ENCODE measurements at places on chromosomes 3 and 15.

DNA sequence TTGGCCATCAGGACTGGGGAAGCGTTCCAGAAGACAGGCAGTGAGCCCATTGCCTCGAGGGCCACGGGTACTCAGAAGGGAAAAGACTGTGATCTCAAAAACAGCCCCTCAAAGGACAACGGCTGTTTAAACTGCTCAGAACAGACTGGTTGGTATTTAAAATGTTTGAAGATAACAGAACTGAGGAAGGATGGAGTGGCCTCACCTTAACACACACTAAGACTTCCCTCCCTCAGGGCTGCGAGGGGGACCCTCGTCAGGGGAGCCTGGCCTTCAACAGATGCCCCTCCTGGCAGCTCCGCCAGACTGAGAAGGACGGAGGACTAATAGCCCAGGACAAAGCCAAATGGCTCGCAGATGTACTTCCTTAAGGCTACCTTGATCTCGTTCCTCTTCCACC lies 2.6 kb downstream of the STIMATE start:
- DNase-seq: no peak

GRCh38 chr15:42954291-42954690 lies 33.7 kb upstream of the TTBK2 start:
- DNase-seq: no peak

DNA sequence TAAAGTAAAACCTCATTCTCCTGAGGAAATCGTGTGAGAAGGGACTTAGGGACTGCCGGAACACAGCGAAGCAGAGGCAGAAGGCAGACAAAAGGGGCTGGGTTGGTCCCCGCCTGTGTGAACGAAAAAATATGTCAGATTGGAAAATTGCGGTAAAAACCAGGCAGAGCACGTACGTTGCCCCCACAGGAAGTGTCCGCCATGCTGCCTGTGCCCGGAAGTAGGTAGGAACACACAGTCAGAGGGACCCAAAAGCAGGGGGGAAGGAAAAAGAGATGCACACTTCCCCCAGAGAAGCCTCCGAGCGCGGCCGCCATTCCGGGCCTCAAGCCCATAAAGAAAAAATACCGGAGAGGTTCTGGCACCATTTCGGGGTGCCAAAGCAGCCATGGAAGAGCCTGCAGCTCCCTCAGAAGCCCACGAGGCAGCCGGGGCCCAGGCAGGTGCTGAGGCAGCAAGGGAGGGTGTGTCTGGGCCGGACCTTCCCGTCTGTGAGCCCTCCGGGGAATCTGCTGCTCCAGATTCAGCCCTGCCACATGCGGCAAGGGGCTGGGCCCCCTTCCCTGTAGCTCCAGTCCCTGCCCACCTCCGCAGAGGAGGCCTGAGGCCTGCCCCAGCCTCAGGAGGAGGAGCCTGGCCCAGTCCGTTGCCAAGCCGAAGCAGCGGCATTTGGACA lies at the start of gene MKRN3:
TSS of gene MKRN3 (plus strand) at position 280 of the 676 bp plus-strand sequence. CDS start at position 389, 109 bp downstream.
- no peak for DNase-seq

DNA sequence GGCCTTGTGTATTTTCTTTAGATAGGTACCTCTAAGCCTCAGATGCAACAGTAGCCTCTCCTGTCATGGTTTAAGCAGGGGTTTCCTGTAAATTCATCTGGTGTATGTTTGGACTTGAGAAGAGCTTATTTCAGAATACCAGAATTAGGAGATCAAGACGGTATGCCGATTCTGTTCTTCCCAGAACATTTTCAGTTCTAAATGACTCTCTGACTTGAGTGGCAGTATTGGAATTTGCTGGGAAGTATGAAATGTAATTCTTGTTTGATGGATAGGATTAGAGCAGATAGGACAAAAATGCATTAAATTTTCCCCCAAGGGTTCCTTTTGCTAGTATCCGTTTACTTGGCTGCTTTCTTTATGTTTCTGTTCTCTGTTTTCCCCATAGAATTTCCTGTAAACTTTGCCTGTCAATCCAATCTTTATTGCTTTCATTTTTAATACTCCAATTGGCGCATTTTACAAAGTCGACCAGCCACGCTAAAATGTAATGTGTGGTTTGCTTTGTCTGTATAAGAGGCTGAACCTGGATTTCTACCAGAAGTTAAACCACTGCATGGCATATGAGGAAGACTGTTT lies 612.2 kb downstream of the RBMS3 start:
- DNase-seq: no peak

- no peak for DNase-seq
These were observed 82.9 kb upstream of the BOC start for GRCh38 chr3:113128386-113129015.

- no peak for DNase-seq
These were observed 287.6 kb downstream of the DIPK2A start for GRCh38 chr3:144259267-144259666.

DNA sequence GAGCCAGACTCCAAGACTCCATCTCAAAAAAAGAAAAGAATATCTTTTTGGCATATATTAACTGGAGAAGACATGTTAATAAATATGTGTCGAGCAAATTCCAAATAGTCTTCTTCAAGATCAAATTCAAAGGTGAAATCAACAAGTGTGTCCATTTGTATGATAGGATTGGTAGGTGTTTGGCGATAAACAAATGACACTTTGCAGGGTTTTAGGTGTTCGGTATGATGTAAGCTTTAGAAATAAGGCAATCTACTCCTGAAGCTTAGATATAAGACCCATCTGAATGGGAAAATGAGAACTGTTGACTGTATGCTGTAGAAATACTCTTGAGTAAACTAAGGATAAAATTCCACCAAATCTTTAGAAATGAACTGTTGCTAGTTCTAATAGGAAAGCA lies 75.8 kb upstream of the FNDC3B start:
- no peak for DNase-seq

DNA sequence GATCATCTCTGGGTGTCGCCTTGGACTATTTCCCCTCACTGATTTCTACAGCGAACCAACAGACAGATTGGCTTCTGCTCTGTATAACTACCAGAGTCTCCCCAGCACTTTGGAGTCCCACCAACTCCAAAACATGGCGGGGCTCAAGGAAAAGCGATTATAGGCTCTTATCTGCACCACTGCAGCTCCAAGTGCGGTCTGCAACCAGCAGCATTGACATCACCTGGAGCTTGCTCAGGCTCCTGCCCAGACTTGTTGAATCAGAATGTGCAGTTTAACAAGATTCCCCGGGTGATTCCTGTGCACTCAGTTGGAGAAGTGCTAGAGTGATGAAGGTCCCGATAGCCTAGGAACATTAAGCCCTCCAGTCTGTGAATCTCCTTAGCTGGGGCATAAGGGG lies 9.0 kb downstream of the CCK start:
- DNase-seq: no peak

DNA sequence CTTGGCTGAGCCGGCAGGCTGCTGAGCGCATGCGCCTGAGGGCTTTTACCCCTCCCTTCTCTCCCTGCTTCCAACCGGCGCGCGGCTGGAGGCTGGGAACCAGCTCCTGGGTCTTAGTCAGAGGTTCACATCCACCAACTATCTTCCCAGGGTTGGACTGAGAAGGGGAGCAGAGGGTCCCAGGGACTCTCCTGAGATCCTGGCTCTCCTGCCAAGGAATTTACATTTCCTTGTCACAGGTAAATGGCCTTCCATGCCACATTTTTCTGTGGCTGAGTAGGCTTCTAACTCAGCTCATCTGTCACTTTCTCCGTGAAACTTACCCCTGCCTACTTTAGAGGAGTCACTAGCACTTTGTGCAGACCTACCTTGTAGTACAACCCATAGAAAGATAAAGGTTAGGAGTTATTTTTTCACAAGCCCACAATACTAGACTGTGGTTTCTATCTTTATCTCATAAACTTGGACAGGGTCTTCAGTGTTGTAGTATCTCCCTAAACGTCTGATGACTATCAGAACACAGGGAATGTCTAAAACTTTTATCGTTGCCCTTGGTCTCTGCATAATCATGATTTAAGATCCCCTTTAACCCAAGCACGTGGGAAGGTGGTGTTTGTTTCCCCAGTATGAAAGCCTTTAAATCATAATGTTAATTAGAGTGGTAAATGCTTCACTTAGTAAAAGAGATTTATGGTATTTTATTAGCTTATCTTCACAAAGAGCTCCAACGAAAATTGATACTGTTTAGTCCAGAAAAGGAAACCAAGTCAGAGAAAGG lies 638 bp upstream of the TBC1D5 start:
- DNase-seq: no peak

DNA sequence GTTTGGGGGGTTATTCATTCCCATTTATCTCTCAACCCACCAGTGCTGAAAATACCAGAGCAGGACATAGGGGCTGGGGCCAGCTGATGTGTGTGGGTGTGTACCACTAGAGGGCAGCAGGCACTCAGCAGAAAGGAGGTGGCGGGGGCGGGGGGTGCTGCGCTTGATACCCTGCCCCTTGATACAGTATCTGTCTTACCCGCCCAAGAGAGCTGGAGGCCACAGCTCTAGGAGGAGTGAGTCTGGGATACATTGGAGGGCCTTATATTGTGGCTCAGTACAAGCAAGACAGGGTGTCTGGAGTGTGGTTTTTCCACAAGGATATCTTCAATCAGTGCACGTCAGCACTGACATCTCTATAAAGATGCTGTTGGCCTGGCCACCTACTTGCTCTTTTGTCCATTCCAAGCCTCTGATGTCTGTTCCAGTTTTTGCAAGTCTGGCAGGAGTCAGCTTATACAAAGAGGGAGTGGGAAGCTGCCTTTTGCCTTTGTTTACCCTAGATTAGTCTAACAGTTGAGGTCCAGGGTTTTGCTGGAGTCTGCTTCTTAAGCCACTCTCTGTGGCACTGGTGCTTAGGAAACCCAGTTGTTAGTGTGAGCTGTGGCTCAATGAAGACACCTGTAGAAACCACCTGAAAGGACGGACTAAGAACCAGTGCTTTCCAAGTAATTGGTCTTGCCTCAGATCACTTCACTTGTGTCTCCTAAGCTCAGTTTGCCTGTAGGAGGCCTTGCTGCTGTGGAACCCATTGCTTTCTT lies 1.5 kb upstream of the RBM15B start:
- peak; percentile 52 for DNase-seq

- DNase-seq: no peak
These were observed 6.0 kb downstream of the CCDC174 start for GRCh38 chr3:14657579-14657978.

- DNase-seq: no peak
These were observed 96.3 kb downstream of the TPRG1 start for GRCh38 chr3:189267981-189268613.

GRCh38 chr3:188711881-188712247 lies 459.9 kb upstream of the TPRG1 start:
- DNase-seq: no peak

DNA sequence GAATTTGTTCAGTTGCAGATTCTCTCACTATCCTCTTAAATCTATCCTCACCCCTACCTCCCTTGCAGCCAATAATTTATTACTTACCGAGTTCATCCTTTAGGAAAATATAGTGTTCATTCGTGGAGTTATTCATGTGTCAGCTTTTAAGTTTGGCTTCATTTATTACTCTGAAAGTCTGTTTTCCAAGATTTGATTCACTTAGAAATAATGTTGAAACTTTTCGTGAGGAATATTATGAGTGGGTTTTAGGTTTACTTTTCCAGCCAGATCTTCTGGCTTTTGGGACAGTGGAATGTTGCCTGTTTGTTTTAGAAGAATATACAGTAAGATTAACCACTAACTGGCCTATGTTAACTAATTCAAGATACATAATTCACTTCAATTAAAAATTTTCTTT lies 161.0 kb upstream of the CGNL1 start:
- no peak for DNase-seq

- DNase-seq: no peak
These were observed 4.6 kb downstream of the P2RY1 start for GRCh38 chr3:152839511-152839910.

GRCh38 chr15:27865323-27865922 lies 233.7 kb downstream of the OCA2 start:
- DNase-seq: no peak

GRCh38 chr3:151817473-151817872 lies 3.6 kb downstream of the AADAC start:
- no peak for DNase-seq

GRCh38 chr3:112175037-112175436 lies 42.0 kb upstream of the GCSAM start:
- DNase-seq: no peak

GRCh38 chr3:3127432-3128010 lies 781 bp downstream of the TRNT1 start:
- no peak for DNase-seq

DNA sequence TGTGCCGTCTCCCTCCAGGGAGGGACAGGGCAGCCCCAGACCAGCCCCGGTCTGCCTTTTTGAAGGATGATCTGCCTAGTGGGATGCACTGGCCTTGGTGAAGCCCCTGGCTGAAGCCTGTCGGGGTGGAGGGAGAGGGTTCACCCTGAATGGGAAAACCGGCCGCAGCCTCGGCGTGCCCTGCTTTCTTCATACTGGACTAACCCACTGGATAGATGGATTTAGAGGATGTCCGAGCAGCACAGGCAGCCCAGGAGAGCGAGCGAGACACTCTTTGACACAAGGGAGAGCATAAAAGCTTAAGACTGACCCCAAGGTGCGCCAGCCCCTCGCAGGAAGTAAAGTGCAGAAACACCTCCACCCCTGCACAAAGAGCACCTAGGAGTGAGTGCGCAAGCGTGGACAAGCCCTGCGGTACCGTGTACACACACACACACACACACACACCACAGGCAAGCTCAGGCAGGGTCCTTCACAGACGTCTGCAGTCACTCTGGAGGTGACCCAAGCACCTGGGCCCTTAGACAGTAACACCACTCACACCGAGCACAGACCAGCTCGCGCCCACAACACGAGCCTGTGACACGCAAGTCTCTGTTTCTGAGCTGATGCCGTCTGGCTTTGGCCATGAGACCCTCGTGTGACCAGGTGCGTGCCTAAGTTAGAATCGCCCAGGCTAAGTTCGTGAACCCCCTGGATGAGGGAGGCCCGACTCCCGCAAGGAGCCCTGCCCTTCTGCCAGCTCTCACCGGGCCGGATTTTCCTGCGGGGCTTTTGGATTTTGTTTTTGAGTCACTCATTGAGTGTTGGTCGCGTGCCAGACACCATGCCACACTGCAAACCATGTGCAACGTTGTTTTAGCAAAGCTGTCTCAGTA lies 11.3 kb downstream of the SEMA4B start:
- no peak for DNase-seq

GRCh38 chr3:57825116-57825515 lies 69.0 kb downstream of the SLMAP start:
- DNase-seq: no peak

Data from MM.1S (cell line).